T follicular helper cell (primary cell): ENCODE measurements at places on chromosomes 7 and 10.

- DNase-seq = no peak
Measured at GRCh38 chr10:10508211-10508610, 509.5 kb upstream of the CELF2 start.

DNA sequence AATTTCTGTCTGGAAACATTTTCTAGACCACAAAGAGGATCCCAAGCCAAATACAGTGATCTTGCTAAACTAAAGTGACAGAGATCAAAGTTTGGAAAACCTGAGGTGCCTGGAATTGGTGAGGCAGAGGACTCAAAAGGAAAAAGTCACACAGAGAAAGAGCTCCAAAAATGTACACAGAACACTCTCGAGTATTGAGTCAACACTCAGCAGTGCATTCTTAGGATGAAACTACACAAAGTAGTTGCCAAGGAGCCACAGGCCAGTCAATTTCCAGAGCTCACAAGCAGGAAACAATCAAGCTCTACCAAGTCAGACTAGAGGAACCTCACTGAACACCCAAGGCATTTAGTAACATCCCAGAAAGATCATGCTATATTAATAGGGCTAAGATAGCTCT lies 61.3 kb downstream of the MICU1 start:
- no peak for DNase-seq

- no peak for DNase-seq
Measured at GRCh38 chr7:103719070-103719469, 270.4 kb downstream of the RELN start.

- no peak for DNase-seq
Measured at GRCh38 chr7:112937651-112938415, 147.6 kb upstream of the TMEM168 start.

DNA sequence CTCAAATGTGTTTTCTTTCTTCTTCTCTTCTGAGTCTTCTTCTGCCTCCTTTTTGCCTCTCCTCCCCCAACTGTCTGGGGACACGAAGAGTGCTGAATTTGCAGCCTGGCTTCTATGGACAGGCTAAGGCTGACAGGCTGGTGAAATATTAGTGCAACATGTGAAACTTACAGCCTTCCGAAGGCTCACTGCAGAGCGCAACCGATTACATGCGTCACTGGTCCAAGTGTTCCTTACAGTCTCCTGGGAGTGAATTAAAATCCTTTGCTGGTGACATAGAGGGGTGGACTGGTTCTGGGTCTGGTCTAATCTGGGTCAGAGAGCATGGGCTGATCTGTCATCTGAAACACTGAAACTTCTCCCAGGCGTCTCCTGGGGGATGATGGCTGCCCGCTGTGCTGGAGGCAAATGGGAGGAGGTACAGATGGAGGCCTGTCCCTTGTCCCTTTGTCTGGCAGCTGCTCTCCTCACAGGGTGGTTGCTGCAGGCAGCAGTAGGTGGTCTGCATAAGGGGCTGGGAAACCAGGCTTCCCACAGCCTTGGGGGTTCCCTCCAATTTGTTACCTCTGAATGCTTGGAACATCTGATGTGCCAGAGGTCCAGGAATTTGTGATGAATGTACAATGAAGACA lies 143.8 kb upstream of the BMPER start:
- DNase-seq = no peak

GRCh38 chr10:45811075-45811474 lies 36.2 kb downstream of the AGAP4 start:
- DNase-seq = no peak

GRCh38 chr7:137953043-137953664 lies 48.7 kb downstream of the CREB3L2 start:
- no peak for DNase-seq

DNA sequence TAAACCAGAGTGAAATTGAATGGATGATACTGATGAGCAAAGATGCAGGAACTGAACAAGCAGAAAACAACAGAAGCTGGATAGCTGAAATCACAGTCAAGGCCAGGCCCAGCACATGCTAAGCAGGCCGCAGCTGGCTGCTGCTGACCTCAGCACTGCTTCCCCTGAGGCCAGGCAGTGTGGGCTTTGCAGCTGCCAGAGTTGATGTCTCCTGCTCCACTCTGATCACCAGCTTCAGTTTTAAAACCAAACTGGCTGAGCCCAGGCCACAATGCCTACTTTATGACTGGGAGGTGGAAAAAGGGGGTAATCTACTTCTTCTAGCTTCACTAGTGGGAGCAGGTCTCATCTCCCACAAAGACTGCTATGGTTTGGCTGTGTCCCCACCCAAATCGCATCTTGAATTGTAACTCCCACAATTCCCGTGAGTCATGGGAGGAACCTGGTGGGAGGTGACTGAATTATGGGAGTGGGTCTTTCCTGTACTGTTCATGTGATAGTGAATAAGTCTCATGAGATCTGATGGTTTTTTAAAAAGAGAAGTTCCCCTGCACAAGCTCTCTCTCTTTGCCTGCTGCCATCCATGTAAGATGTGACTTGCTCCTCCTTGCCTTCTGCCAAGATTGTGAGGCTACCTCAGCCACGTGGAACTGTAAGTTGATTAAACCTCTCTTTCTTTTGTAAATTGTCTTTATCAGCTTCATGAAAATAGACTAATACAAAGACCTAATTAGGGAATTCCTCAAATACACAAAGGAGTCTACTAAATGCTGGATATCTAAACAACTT lies 136.4 kb upstream of the ITGB1 start:
- DNase-seq = no peak

GRCh38 chr7:41098402-41098801 lies 604.5 kb downstream of the INHBA start:
- no peak for DNase-seq

DNA sequence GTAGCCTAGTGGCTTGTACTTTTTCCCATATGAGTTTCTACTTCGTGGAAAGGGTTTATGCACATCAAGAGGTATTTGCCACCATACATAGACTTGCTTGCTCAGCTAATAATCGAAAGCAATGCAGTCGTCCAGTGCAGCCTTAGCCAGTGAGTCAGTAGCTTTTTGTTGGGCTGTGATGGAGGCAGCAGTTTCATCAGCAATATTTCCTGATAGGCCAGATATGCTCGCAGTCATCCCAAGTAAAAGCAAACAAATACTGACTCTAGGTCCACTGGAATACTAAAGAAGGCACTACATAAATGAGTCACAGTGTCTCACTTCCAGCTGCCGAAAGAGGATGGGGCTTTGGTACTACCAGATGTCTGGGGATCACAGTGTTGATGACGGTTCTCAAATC lies 2.1 kb upstream of the BNIP3 start:
- no peak for DNase-seq

GRCh38 chr10:46317889-46318288 lies 31.1 kb downstream of the ANTXRL start:
- no peak for DNase-seq

- no peak for DNase-seq
Measured at GRCh38 chr10:17273403-17273802, 45.4 kb downstream of the VIM start.

DNA sequence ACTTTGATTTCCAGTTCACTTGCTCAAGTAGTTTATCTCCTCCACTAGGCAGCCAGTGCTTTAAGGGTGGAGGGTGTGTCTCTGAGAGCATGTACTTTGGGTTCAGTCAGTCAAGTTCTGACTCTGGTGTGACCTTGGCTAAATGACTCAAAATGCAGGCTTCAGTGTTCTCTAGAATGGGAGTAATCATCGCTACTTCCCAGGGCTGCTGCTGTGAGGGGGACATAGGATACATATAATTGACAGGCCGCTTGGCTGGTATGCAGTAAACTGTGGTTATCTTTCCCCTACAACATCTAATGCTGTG lies 3.5 kb downstream of the PTPRE start:
- DNase-seq = no peak

GRCh38 chr7:47520406-47520805 lies 61.5 kb downstream of the TNS3 start:
- no peak for DNase-seq

DNA sequence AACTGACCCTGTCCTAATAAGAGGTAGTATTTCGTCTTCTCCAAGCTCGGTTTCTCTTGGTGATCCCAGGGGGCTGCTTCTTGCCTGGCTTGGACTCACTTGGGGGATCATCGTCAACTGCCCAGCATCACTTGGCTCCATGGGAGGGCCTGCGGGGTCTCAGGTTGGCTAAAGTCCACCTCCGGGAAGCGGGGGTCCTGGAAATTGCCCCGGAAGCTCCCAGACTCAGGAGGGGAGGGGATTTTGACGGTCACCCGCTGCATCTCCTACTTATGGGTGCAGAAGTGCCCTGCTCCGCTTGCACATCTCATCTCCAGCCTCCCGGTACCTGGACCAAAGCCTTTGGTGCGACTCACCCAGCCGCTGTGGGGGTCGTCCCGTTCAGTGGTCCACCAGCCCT lies 18.7 kb downstream of the KCNK18 start:
- DNase-seq = no peak

- DNase-seq = no peak
Measured at GRCh38 chr7:4307316-4308204, 374.5 kb upstream of the FOXK1 start.

DNA sequence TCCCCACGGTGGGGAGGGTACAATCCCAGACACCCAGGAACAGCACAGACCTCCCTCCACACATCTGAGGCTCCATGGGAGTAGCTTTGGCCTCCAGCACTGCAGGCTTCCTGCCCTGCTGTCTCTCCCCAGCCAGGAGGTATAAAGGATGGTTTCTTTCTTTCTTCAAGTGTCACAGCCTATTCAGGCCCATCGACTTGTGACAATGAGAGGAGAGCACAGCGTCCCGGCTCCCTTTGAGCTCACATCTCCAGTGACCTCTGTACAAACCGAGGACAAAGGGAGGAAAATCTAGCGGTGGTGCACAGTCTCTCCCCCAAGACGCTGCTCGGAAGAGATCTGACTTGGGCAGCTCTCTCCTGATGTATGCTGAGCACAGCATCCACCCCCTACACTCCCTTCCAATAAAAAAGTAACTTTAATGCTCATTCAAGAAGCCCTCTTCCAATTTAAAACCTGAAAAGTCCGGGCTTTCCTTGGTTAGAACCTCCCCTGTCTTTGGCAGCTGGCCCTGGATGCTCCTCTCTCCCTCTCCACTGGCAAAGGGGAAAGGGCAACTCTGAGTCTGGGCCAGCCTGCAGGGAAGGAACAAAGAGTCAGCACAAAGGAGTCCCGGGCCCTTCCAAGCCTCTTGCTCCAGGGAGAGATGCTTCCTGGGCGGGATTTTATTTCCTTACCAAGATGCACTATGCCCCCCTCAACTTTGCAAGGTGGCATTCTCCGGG lies 18.0 kb downstream of the CHST15 start:
- DNase-seq = no peak

- no peak for DNase-seq
Measured at GRCh38 chr10:11551916-11552602, 59.4 kb downstream of the USP6NL start.

GRCh38 chr7:105216786-105217185 lies 171.9 kb downstream of the SRPK2 start:
- DNase-seq = no peak

DNA sequence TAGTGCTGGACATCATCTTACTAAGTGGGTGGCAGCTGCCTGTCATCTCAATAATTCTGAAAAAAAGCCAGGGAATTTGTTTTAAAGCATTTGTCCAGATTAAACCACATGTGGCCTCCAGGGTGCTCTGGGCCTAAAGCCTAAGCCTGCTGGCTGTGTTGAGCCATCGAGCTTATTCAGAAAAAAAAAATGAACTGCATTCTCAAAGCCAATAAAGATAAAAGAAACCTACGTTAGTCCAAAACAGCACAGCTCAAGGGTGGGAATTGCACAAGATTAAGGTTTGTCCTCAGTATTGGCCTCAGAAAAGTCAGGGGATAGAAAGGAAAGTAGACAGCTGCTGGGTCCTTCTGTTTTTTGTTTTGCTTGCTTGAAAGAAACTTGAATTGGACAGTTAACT lies 22.6 kb upstream of the PRTFDC1 start:
- DNase-seq = no peak

DNA sequence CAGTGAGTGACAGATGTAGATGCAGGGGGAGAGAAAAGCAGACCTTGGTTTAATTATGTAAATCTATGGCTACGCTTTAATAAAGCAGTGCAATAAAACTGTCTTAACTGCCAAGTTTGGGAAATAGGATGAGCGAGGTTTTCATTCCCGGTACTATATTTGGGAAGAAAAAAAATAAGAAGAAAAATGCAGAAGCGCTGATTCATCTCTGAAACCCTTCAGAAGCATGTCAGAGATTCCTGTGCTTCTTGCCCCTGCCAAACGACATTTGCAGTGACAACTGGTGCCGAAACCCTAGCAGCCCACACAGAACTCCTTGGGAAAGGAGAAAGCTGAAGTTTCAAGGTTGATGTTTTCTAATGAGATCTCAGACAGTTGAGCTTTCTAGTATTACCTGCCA lies 380.7 kb downstream of the REEP3 start:
- no peak for DNase-seq

DNA sequence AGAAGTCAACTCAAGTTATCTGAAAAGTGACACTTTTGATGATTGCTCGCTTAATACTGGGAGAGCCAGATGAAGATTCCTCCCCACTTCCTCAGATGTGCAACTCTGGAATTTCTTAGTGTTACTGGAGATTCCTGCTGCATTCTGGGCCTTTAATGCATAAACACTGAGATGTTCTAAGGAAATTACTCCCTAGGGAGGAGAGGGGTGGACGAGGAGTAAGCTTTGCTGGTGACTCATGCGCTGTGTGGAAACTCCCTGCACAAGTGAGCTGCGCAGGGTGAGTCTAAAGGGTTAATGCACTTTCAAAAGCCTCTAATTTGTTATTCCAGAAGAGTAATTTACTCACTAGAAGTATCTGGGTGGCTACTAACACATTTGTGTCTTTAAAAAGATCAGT lies 46.3 kb downstream of the EGFR start:
- no peak for DNase-seq

DNA sequence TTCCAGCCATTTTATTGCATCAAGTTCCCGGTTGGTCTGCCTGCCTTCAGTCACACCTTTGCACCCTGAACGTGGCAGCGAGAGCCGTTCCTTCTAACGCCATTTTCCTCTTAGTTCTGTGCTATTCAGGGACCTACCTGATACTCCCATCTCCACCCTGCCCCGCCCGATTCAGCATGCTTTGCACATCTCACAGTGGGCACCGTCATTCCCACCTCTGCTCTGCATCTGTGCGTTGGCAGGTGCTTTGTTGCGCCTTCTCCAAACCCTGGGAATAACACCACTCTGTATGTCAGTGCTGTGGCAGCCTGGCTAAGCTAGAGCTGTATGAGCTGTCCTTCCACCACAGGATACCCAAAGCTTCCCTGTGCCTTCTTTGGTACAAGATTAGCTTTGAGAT lies 96.8 kb downstream of the ACTR3B start:
- no peak for DNase-seq
